SJSA1 (cell line): ENCODE measurements at places on chromosomes 4 and X. TPM values are rescaled to one million over a fixed set of nuclear protein-coding genes. Genes with fewer than 3 reads are reported as not detected.

The CXCL6 gene
- not detected in 2 replicates for total RNA-seq

The P2RY10 gene
- total RNA-seq = not detected in 2 replicates

DNA sequence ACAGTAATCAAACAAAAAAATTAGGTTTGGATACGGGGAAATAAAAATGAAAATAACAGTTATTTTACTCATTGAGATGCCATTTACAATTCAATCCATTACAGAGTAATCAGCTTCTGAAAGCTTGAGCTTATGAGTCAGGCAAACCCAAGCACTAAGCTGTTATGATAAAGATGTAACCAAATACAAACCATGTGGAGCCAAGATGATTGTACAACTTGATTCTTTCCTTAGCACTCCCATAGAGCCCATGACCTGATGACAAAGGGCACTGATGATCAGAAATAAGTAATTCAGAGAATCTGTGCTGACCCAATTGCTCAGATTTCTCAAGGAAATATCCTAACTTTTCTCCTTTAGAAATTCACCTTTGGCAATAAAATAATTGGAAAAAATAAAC lies 40.5 kb upstream of the PRKG2 start:
- DNase-seq = peak; percentile 48

The DCAF12L2 gene
- total RNA-seq = not detected in 2 replicates

The SPANXA1 gene
- total RNA-seq = 0.68 TPM in 1 of 2 replicates, not detected in the other

DNA sequence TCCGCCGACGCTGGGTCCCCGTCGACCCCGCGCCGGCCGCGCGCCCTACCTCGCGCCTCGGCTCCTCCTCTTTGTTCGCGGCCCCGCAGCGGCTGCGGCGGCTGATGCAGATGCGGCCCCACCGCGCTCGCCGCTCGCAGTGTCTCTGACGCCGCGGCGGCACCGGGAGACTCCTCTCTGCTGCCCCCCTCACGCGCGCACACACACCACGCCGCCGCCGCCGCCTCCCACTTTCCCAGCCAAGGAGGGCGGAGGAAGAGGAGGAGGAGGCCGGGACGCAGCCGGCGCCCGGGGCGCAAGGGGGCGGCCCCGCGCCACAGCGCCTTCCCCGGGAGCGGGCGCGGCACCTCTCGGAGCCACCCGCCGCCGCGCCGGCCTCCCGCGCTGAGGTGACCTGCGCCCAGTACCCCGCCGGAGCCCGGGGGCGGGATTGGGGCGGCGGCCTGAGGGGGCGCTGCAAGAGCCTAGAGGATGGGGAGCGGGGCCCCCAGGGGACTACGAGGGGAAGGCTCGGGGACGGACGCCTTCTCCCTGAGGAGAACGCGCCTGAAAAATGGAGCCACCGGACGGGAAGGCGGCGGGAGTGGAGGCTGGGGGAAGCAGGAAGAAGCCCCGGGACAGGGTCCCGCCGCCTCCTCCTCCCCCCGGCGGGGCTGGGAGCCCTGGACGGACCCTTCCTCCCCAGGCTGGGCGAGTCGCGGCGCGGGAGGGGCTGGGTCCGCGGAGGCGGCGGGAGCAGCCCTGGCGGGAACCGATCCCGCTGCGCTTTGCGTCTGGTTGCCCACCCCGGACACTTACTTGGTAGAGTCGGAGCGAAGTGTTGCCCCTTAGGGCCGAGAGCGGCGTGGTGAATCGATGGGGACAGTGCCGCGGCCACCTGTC lies at the start of gene SH3RF1:
TSS of gene SH3RF1 (minus strand) at position 147 of the 882 bp plus-strand sequence. CDS start 1,744 bp downstream, outside the sequence.
- DNase-seq = peak; percentile 93

GRCh38 chr4:24056289-24056688 lies 166.4 kb upstream of the PPARGC1A start:
- no peak for DNase-seq

The GPR119 gene
- not detected in 2 replicates for total RNA-seq

DNA sequence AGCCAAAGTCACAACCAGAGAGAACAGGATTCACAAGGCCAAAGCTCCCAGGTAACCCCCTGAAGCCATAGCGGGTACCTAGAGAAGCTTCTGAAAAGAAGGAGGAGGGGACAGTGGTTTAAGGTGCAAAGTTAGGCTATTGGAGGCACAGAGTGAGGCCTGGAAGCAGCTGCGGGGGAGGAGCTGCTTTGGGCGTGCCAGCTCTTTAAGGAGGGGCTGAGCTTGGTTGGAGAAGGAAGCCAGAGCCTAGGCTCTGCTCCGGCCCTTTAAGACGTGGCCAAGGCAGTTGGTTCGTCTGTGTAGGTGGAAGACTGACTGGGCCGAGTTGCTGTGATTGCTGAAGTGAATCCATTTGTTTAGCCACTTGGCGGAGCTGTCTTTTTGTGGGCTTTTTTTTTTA lies 1.5 kb downstream of the KLF8 start:
- DNase-seq = no peak

GRCh38 chr4:11535333-11535732 lies 106.6 kb upstream of the HS3ST1 start:
- no peak for DNase-seq

- DNase-seq = no peak
Observed at GRCh38 chrX:109936114-109936513, 66.8 kb upstream of the TMEM164 start.

- DNase-seq = no peak
Observed at GRCh38 chr4:168498251-168498650, 1.4 kb downstream of the PALLD start.

The DGAT2L6 gene
- total RNA-seq = not detected in 2 replicates

DNA sequence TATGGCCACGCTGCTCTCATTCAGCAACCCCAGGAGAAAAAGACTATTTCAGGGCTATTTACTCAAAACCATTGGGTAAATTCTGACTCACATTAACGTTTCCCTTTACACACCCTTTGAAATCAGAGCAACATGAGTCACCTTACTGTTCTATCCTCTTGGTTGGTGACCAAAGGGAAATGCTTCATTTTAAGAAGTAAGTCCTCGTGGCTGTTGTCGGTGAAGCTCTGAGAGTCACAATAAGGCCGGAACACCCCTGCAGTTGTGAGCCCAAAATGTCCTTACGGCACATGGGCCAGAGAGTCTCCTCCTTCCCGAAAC lies 56.3 kb upstream of the SPRY1 start:
- DNase-seq = peak; percentile 67

- DNase-seq = no peak
Observed at GRCh38 chr4:155060419-155060818, 148.0 kb upstream of the NPY2R start.

- no peak for DNase-seq
Observed at GRCh38 chr4:176238826-176239225, 30.2 kb downstream of the ASB5 start.

GRCh38 chr4:23966725-23967124 lies 76.9 kb upstream of the PPARGC1A start:
- no peak for DNase-seq

The ARHGAP4 gene
- 0.63 TPM in 1 of 2 replicates, not detected in the other for total RNA-seq

GRCh38 chrX:97102938-97103337 lies 219.2 kb downstream of the RPA4 start:
- DNase-seq = no peak

DNA sequence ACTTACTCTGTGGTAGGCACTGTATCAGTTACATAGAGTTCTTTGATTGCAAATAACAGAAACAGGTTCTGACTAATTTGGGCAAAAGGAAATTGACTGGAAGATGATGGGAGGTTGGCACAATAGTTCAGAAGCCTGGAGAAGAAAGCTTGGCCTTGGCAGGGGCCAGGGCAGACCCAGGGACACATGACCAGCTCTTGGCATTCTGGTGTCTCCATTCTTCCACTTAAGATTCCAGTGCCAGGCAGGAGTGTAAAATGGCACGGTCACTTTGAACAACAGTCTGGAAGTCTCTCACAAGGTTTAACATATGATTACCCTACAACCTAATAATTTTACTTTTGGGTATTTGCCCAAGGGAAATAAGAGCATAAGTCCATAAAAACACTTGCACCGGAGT lies 175.9 kb downstream of the BCOR start:
- DNase-seq = no peak

DNA sequence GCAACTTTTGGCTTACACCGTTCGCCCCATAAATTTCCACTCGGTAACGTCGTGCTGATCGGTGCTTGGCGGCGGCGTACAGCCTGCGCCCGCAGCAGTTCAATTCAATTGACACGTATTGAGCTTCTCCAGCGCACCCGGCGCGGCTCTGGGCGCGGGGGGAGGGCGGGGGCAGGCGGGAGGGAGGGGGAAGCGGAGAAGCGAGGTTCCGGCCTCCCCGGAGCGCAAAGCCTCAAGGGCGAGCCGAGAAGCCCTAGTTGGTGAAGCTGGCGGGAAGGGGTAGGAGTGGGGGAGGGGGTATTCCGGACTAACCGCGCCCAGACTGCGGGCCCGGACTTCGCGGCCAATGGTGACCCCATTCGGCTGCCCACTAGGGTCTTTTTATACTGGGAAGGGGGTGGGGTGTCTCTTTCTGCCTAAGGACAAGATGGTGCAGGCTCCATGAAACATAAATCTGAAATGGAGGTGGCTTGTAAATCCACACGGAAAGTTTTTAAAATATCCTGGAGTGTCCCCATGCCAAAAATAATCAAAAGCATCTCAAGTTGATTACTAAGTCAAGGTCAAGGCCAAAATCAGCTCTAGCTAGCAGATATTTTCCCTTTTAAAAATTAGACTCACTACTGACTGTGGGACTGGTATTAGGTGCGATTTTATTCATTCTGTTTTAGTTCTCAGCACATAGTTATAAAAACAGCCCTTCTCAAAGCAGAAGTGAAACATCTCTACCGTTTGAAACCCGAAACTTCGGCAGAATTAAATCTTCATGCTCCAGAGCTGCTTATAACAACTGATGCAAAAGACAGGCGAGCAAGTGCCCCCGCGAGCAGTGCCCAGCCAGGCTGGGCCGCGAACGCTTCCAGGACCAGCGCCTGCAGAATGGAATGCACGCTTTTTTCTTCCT lies 1.5 kb upstream of the BCOR start:
- peak; percentile 30 for DNase-seq

DNA sequence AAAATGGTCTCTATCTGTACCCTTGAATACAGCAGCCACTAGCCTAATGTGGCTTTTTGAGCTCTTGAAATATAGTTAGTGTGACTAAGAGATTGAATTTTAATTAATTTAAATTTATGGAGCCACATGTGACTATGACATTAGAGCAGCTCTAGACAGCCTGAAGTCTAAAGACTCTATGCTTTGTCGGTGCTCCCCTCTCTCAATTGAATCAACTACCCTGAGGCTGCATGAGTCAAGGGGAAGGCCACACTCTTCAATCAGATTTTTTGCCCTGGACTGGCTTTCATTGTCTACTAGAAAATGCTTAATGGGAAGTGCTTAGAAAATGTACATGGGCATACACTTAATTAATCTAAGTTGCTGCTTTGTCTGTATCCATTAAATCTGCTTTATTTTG lies 11.7 kb downstream of the TLR7 start:
- DNase-seq = no peak

The FAM9B gene
- not detected in 2 replicates for total RNA-seq
